ENCODE measurements at places on chromosomes 4 and X.

- DNase-seq = no peak
Measured at GRCh38 chr4:67725981-67726380, 25.0 kb upstream of the UBA6 start.

- no peak for DNase-seq
Measured at GRCh38 chr4:110195561-110196205, 2.7 kb downstream of the ELOVL6 start.

- no peak for DNase-seq
Measured at GRCh38 chr4:140344101-140344500, 29.3 kb upstream of the SCOC start.

- DNase-seq = no peak
Measured at GRCh38 chrX:118847676-118848075, 24.1 kb downstream of the ZCCHC12 start.

DNA sequence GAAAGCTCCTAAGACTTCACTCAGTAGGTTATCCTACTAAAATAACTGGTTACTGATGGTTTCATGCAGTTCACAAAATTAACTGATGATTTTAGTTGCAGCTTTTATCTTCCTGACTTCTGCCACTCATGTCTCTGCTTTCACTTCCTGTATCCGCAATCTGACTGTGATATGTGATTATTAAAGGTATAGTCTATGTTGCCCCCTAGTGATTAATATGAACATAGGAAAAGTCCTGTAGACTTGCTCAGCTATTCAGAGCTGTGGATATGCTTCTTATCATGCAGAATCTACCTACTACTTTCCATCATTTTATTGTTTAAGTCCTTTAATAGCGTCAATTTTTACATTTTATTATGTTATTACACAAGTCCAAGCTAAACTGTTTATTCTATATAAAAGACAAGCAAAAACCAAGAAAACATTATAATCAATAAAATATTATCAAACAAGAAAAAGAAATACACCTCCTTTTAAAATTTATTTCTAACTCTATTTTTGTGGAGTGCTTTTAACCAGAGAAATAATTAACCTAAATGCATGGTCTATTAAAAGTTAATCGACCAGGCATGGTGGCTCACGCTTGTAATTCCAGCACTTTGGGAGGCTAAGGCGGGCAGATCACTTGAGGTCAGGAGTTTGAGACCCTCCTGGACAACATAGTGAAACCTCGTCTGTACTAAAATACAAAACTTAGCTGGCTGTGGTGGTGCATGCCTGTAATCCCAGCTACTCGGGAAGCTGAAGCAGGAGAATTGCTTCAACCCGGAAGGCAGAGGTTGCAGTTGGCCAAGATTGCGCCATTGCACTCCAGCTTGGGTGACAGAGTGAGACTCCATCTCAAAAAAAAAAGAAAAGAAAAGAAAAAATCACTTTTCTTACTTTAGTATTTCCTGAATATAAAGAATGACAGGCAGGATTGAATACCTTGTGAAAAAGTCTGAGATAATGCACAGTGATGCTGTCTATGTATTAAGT lies 40.4 kb upstream of the TLR2 start:
- no peak for DNase-seq

Data from nephron progenitor cell (in vitro differentiated cells).